ENCODE measurements at places on chromosomes 7 and 10. TPM values are rescaled to one million over a fixed set of nuclear protein-coding genes. Genes with fewer than 3 reads are reported as not detected.

The GNGT1 gene
- not detected for total RNA-seq

The NEBL gene
- 66.4 TPM for total RNA-seq

The AGAP9 gene
- total RNA-seq: 1.6 TPM

The STEAP4 gene
- total RNA-seq: 0.23 TPM

The NPM3 gene
- 34.4 TPM for total RNA-seq

The SEMA3A gene
- total RNA-seq: 16.4 TPM

The ELMO1 gene
- 84.7 TPM for total RNA-seq

The TUBB8 gene
- total RNA-seq: not detected

The BBIP1 gene
- total RNA-seq: 62.3 TPM

The HOXA13 gene
- total RNA-seq: not detected

The GATA3 gene
- 0.69 TPM for total RNA-seq

The CISD1 gene
- total RNA-seq: 54.7 TPM

The C10orf67 gene
- 1.2 TPM for total RNA-seq

The CAPZA2 gene
- total RNA-seq: 171 TPM

The CDHR3 gene
- 6.7 TPM for total RNA-seq

The SEM1 gene
- 30.2 TPM for total RNA-seq

The CLCN1 gene
- total RNA-seq: not detected

The ZNF655 gene
- total RNA-seq: 88.3 TPM

The OR2A1 gene
- not detected for total RNA-seq

The SKIDA1 gene
- 6.9 TPM for total RNA-seq

The OR9A2 gene
- total RNA-seq: 0.69 TPM

The CALY gene
- 36.4 TPM for total RNA-seq

The SH2D4B gene
- 0.23 TPM for total RNA-seq

The LRRD1 gene
- total RNA-seq: 0.92 TPM

The EGR2 gene
- total RNA-seq: 1.2 TPM

The ODAD2 gene
- total RNA-seq: 5.5 TPM

The MALRD1 gene
- total RNA-seq: 5.8 TPM

The GPR85 gene
- 106 TPM for total RNA-seq

The PDE1C gene
- 19.6 TPM for total RNA-seq

The PGAM2 gene
- total RNA-seq: 16.4 TPM

The CALHM1 gene
- 0.23 TPM for total RNA-seq

The OR13A1 gene
- not detected for total RNA-seq

The NME8 gene
- not detected for total RNA-seq

The TUBAL3 gene
- not detected for total RNA-seq

The KLHDC10 gene
- total RNA-seq: 116 TPM

The MEOX2 gene
- total RNA-seq: 0.23 TPM

The ADGRA1 gene
- 12.0 TPM for total RNA-seq

The ATP6V1F gene
- 90.9 TPM for total RNA-seq

The ELN gene
- 33.2 TPM for total RNA-seq

The ACSM6 gene
- total RNA-seq: not detected

The DCLRE1A gene
- total RNA-seq: 18.7 TPM

The TRIM74 gene
- 0.69 TPM for total RNA-seq

The PFKP gene
- total RNA-seq: 130 TPM

The TMEM225B gene
- total RNA-seq: 0.23 TPM

The MOGAT3 gene
- total RNA-seq: not detected

The EMX2 gene
- 1.4 TPM for total RNA-seq

The ANKRD1 gene
- total RNA-seq: not detected

The SMO gene
- 15.5 TPM for total RNA-seq

The C1QL3 gene
- 18.0 TPM for total RNA-seq

The NFE2L3 gene
- 10.6 TPM for total RNA-seq

The NPTX2 gene
- total RNA-seq: 32.1 TPM

The UCMA gene
- not detected for total RNA-seq

The GDF10 gene
- 3.0 TPM for total RNA-seq

The BICC1 gene
- 5.8 TPM for total RNA-seq

The SLC18A3 gene
- total RNA-seq: 2.8 TPM

The SUN3 gene
- 0.69 TPM for total RNA-seq

The TMEM213 gene
- not detected for total RNA-seq

All from diencephalon (tissue), 1 donor.